NCI-H1930 (cell line): ENCODE measurements at places on chromosomes 1 and 21.

- DNase-seq: no peak
Observed at GRCh38 chr1:21814241-21814918, 2.3 kb downstream of the LDLRAD2 start.

DNA sequence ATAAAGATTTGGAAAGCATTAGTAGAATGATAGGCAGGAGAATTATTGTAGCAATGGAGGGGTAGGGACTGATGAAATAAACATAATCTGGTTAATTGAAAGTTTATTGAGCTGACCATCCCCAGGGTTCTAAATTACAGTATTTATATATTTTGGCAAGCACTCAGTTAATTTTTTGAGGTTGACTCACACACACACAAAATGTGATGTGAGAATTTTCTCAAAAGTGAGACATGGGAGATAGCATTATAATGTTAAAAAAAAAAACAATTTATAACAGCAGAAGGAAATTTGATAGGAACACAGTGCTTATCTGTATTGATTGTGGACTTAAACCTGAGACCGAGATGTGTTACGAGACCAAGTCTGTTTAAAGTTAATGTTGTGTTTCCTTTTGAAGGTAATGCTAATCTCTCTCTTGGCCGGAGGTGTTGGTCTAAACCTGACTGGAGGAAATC is 24.6 kb downstream of the TRIM45 start:
- DNase-seq: no peak

DNA sequence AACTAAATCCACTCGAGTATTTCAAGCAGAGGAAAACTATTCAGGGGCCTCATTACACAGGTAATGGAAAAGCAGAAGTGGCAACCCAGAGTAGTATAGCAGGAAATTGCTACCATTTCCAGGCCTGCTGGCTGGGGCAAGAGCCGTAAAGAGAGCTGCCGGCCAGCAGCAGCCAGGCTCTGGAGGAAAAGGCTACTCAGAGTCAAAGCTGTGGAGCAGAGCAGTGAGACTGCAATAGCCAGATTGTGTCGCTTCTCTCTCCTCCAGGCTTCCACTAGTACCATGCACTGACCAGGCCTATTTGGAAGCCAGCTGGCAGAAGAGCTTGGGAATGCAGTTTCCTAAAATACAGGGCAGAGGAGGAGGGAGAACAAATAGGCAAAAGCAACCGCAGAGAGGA is 155.5 kb downstream of the OMA1 start:
- DNase-seq: no peak

- DNase-seq: no peak
Observed at GRCh38 chr1:14142397-14143100, 442.6 kb downstream of the PRDM2 start.

GRCh38 chr21:45475797-45476570 is 66.3 kb downstream of the SLC19A1 start:
- no peak for DNase-seq

- DNase-seq: no peak
Observed at GRCh38 chr1:119470377-119470776, 36.6 kb upstream of the HSD3B1 start.

DNA sequence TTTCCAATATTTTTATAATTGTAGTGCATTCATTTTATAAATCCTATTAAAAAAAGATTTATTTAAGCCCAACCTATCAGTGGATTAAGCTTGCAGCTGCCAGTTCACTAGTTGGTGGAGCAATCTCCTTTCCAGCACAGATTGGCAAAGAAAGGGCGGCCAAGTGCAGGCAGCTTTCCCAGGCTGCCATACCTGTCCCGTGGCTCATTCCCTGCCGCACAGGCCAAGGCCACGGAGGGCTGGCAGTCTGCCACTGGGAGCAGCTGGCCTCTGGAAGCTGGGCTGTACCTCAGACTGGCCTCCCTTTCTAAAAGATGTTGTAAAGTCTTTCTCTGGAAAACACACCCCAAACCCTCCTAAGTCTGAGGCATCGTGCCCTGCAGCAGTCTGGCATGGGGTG is 74.2 kb downstream of the SIM2 start:
- no peak for DNase-seq
